GM04503 (cell line): ENCODE measurements at places on chromosomes 2 and 18.

DNA sequence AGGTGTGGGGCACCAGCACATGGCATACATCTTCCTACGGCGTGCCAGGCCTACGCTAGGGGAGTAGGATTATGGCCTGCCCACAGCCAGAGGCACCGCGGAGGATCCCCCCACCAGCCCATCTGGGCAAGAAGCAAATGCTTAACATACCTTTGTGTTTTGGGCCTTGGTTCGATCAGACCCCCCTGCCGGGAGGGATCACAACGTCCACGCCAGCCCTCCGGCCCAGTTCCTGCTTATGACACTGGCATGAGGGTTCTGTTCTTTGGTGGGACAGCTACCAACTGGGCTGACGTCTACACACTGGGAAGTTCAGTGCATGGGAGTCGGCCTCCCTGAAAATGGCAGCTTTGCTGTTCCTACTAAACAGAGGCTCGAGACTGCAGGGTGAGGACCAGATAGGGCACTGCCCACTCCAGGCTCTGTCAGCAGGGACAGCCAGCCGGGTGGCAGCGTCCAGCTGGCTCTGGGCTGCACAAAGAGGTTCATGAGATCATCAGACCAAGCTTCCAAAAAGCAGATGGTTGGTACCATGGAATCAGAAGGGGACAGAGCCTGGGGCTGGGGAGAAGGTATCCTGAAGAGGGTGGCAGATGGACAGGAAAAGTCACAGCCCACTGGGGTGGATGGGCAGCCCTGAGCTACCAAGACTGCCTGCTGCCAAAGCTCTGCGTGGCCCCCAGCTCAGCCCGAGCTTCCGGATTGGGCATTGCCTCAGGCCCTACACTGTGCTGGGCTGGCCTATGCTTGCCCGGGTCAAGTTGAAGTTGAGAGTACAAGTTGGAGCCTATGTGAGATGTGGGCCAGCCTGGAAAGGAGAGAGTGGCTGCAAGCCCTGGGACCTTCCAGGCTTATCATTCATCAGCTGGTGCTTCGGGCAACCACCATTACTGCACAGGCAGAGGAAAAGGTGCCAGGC lies 61.7 kb upstream of the TEX51 start:
- no peak for DNase-seq

DNA sequence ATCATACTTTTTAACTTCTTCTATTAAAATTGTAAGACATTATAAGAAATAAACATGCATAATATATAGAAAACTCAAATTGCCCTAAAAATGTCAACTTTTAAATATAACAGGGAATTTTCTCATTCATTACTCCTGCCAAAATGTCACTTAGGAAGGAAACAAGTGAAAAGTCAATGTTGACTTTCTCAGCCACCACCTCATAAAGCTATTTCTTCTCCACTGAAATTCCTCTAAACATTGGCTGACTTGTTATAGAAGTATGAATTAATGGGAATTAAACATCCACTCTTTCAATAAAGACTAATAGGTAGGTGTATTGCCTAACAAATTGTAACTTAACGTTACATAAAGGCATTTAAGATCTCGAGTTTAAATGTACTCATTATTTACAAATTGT lies 499.7 kb upstream of the SYT4 start:
- DNase-seq = no peak

DNA sequence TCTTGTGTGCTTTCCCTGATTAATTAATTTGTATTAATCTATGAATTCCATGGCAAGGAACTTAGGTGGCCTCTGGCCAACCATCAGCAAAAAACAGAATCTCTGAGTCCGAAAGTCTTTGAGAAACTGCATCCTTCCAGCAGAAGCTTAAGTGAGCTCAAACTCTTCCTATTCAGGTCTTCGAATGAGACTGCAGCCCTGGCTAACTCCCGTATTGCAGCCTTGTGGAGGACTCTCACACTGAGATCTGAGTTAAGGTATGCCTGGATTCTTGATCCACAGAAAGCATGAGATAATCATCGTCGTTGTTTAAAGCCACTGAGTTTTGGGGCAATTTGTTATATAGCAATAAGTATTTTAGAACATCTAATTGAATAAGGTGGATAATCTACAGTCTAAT lies 1143.9 kb upstream of the NXPH2 start:
- DNase-seq = no peak

DNA sequence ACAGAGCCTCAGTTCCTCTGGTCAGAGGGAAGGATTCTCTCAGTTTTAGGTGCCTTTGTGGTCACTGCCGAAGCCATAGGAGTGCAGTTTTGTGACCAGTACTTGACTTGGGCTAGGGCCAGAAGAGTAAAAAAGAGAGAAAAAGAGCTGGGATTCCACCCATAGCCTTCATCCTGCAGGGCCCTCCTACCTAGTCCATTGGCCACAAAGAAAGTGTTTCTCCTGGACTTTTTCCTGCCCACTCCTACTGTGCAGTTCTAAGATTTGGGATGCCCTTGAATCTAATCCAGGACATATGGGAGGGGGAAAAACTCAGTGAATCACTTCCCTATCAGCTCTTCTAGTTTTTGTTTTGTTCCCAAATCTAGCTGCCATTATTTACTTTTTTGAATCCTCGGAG lies 26.0 kb downstream of the FAM117B start:
- DNase-seq = no peak

- no peak for DNase-seq
Observed at GRCh38 chr2:72924353-72925240, 7.3 kb downstream of the EMX1 start.

DNA sequence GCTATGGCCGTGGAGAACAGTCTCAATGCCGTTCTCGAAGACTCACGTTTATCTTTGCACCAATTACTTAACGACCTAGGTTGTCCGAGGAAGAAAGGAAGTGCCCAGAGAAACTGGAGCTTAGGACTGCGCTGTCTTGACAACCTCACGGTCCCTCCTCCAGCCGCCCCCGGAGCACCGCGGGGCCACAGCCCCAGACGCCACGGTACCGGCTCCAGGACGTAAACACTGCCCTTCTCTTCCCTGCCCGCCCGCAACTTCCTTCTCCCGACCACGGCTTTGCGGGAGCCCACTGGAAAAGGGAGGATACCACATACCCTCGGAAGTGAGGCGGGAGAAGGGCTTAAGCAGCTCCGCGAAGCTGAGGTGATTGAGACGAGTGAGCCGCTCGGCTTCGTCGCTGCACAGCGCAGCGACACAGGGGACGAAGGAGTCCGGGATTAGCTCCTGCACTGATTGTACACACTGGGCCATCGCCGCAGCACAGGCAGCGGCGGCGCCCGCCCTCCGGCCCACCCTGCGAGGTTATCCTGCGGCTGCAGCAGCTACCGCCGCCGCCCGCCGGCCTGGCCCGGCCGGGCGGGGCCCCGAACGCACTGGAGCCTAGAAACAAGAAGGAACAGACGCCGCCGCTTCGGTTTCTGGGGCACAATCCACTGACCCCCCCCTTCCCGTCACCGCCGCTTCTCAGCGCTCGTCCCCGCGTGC lies 483 bp downstream of the TRAPPC8 start:
- peak; percentile 24 for DNase-seq

- DNase-seq = no peak
Observed at GRCh38 chr2:55966401-55967118, 43.0 kb upstream of the EFEMP1 start.
